ENCODE measurements at places on chromosomes 7 and 10.

DNA sequence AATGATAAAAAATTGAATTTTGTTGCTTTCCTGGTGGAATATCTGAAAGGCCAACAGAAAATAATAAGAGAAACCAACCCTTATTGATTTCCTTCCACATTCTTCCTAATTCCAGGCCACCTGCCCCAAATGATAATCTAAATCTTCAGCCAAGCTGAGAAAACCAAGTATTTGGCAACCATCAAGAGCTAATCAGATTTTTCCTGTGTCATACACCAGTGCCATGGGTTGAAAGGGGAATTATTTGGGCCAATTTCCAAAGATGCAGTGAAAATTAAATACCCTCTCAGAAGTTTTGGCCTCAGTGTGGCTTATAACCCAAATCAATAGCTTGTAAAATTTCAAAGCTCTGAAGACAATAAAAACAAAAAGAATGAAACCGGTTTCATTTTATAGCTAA is 70.4 kb downstream of the DOCK4 start:
- no peak overlapping the region for H3K27ac ChIP-seq
- H3K36me3 ChIP-seq, result no peaks in the 10 kb centered on the region
- H3K4me1 ChIP-seq, result peaks cover under 1% of the 10 kb centered on the region
- no peaks in the 10 kb centered on the region for H3K27me3 ChIP-seq
- H3K4me3 ChIP-seq, result no peak overlapping the region
- DNase-seq, result no peak

- H3K36me3 ChIP-seq, result peaks cover 9% of the 10 kb centered on the region
- H3K27ac ChIP-seq, result no peak overlapping the region
- no peak overlapping the region for H3K4me3 ChIP-seq
- peaks cover 20% of the 10 kb centered on the region for H3K4me1 ChIP-seq
- no peaks in the 10 kb centered on the region for H3K27me3 ChIP-seq
- DNase-seq, result no peak
These were observed 7.1 kb downstream of the UBE2D1 start for GRCh38 chr10:58341947-58342346.

- no peak for DNase-seq
- H3K4me3 ChIP-seq, result no peak overlapping the region
- no peaks in the 10 kb centered on the region for H3K36me3 ChIP-seq
- peaks cover 8% of the 10 kb centered on the region for H3K4me1 ChIP-seq
- peaks cover 5% of the 10 kb centered on the region for H3K27me3 ChIP-seq
These were observed 14.7 kb upstream of the HABP2 start for GRCh38 chr10:113538151-113538550.

- DNase-seq, result no peak
- no peak overlapping the region for H3K4me3 ChIP-seq
- H3K27me3 ChIP-seq, result no peaks in the 10 kb centered on the region
- H3K36me3 ChIP-seq, result no peaks in the 10 kb centered on the region
- H3K4me1 ChIP-seq, result peaks cover 2% of the 10 kb centered on the region
- H3K27ac ChIP-seq, result no peak overlapping the region
These were observed 101.3 kb downstream of the KAT6B start for GRCh38 chr10:74927701-74928100.

DNA sequence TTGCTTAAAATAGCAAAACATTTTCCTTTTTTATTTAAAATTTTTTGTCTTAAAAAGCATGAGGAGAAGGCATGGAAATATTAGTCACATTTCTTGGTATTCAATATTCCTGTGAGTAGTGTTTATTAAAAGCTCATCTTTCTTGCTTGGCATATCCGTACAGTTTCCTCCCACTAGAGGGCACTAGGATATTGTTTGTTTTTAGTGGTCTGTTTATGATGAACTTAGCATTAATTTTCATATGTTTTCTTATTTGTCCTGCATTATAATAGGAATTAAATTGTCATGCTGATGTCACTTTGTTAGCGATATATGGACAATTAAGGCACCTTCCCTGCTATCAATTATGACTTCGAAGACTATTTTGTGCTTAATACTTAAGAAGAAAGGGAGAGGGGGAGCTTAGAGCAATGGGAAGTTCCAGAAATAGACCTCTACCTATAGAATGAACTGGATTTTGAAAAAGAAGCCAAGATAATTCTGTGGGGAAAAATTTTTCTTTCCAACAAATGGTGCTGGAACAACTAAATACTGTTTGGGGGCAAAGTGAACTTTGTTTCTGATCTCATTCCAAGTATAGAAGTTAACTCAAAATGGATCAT is 91.0 kb upstream of the STRIP2 start:
- no peak overlapping the region for H3K4me3 ChIP-seq
- DNase-seq, result no peak
- H3K4me1 ChIP-seq, result peaks cover 41% of the 10 kb centered on the region

DNA sequence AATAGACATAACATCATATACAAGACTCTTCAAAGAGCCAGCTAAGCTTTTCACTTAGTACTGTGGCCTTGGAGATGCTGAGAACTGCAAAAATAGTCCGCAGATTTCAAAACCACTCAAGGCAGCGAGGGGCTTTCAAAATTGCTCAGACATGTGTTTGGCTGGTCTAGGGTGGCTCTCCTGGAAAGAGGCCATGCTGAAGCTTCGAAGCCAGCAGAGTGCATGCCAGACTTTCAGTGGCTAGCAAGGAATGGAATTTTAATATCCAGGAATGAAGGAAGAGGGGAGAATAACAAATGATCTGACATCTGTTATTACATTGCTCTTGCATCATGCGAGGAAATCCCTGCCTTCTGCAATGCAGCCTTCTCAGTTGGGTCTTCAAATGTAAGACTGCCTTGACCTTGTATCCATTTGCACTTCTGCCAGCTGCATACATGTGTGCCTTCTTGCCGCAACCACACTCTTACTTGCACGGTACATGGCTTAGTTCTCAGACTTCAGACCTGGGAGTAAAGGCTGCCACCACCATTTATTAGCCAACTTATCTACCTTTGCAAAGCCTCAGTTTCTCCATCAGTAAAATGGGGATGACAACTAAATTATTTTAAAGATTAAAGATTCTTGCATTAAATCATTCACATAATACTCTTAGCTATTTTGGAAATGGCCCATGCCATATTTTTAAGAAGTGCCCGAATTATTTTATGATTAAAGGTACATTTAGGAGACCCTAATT is 55.9 kb downstream of the ITIH5 start:
- no peak for DNase-seq
- no peaks in the 10 kb centered on the region for H3K4me1 ChIP-seq
- no peaks in the 10 kb centered on the region for H3K36me3 ChIP-seq
- peaks cover 7% of the 10 kb centered on the region for H3K27me3 ChIP-seq
- no peak overlapping the region for H3K27ac ChIP-seq
- no peak overlapping the region for H3K4me3 ChIP-seq
